ENCODE measurements at places on chromosomes 2 and 18. TPM values are rescaled to one million over a fixed set of nuclear protein-coding genes. Genes with fewer than 3 reads are reported as not detected.

Gene TFCP2L1
- total RNA-seq, result 0.07 TPM

Gene SLC8A1
- 0.20 TPM for total RNA-seq

Gene ZBTB7C
- total RNA-seq, result 0.35 TPM

Gene CRYGC
- total RNA-seq, result not detected

Gene ABCG5
- not detected for total RNA-seq

Gene GNAL
- not detected for total RNA-seq

Gene SLC30A3
- total RNA-seq, result 0.12 TPM

Gene CFC1
- not detected for total RNA-seq

Gene CCNT2
- total RNA-seq, result 40.3 TPM

Gene ERFE
- total RNA-seq, result 0.10 TPM

Gene CABYR
- 1.2 TPM for total RNA-seq

Gene MSH6
- 73.3 TPM for total RNA-seq

Gene NOL4
- not detected for total RNA-seq

Gene LONRF2
- total RNA-seq, result not detected

Gene EPB41L3
- 4.7 TPM for total RNA-seq

Gene G6PC2
- total RNA-seq, result not detected

Gene GALNT3
- total RNA-seq, result 8.5 TPM

Gene PLA2R1
- total RNA-seq, result not detected

Measured in activated naive CD4-positive, alpha-beta T cell treated with anti-CD3 and anti-CD28 coated beads, Interleukin-2, amount 10 ng/mL, durations not matched to agents 5 hours and 36 hours (primary cell).